Esophagus squamous epithelium (tissue), 5 donors: ENCODE measurements at places on chromosomes 1 and 21.

DNA sequence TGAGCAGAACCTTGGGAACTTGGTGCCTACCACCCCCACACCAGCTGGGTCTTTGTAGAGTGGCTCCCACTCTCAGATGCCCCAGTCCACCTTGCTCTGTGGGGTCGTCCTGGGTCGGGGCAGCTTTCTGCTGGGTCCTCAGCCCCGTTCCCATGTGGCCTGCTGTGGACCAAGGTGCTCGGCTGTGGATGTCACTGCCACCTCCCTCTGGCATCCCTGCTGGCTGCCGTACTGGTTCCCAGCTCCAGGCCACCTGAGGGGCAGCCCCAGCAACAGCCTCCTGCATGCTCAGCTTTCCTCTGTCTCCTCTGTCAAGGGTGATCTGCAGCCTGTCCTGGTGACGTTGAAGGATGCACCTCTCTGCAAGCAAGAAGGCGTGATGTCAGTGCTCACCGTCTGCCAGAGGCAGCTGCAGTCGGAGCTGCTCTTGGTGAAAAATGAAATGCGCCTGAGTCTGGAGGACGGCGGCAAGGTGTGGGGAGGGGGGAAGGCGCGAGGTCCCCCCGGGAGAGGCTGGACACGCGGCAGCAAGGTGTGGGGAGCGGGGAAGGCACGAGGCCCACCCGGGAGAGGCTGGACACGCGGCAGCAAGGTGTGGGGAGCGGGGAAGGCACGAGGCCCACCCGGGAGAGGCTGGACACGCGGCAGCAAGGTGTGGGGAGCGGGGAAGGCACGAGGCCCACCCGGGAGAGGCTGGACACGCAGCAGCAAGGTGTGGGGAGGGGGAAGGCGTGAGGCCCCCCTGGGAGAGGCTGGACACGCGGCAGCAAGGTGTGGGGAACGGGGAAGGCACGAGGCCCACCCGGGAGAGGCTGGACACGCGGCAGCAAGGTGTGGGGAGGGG, 45.9 kb upstream of the DIP2A start:
- DNase-seq: no peak

GRCh38 chr1:114502080-114502479, 8.9 kb downstream of the TRIM33 start:
- no peak for DNase-seq

- DNase-seq: no peak
Observed at GRCh38 chr21:26432410-26432809, 140.7 kb downstream of the CYYR1 start.

- DNase-seq: no peak
Observed at GRCh38 chr1:246949956-246950355, 18.2 kb upstream of the AHCTF1 start.
